Stimulated activated CD4-positive, alpha-beta T cell treated with anti-CD3 and anti-CD28 coated beads, Interleukin-4, amount 100 ng/mL, for 1 hour (primary cell): ENCODE measurements at places on chromosomes 16 and 17.
A peak's percentile ranks its signal among the peaks of the same experiment; 100 is the strongest.

- peak; percentile 41 for DNase-seq
Observed at GRCh38 chr17:44084131-44084538, 13.6 kb downstream of the G6PC3 start.

GRCh38 chr16:88731699-88732098, 25.4 kb downstream of the CTU2 start:
- DNase-seq: no peak

DNA sequence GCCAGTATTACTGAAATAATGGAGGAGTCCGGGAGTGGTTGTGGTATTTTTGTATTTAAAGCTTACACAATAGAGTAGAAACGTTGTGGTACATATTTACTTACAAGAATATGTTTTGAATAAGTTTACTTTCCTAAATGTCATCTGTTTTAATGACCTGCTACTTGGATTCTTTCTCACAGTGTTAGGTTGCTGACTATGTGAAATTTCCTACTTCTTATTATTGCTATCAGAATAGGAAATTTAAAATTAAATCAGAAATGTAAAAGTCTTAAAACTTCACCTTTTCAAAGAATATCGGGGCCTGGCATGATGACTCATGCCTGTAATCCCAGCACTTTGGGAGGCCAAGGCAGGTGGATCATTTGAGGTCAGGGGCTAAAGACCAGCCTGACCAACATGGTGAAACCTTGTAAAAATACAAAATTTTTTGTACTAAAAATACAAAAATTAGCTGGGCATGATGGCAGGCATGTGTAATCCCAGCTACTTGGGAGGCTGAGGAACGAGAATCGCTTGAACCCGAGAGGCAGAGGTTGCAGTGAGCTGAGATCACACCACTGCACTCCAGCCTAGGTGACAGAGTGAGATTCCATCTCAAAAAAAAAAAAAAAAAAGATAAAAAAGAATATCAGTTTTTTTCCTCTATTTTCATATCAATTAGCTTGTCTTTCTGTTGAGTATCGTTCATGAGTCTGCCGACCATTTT, 77.8 kb downstream of the VMP1 start:
- peak; percentile 9 for DNase-seq

DNA sequence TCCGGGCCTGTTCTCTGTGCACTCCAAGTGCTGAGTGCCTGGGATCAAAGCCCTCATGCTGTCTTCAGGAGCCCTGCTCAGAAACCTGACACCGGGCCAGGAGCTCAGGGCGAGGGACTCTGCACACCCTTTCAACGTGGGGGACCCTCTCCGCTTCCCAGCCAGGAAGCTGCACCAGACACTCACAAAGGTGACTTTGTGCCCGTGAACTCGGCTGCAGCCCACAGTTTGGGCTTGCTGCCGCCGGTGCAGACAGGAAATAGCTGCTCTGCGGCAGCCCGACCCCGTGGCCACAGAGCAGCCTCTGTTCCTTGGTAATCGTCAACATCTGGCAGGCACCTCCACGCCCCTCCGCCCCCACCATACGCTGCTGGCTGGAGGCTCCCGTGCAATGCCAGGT, 93.4 kb upstream of the METRNL start:
- DNase-seq: peak; percentile 37

- no peak for DNase-seq
Observed at GRCh38 chr17:42197564-42198156, 3.4 kb upstream of the GHDC start.

DNA sequence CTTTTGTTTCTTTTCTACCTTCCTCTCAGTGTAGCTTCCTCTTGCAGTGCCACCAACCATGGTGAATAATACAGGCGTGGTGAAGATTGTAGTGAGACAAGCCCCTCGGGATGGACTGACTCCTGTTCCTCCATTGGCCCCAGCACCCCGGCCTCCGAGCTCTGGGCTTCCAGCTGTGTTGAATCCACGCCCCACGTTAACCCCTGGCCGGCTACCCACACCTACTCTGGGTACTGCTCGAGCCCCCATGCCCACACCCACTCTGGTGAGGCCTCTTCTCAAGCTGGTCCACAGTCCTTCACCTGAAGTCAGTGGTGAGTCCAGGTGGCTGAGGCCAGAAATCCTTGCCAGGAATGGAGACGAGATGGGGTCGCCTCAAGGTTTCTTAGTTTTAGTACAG, 23.9 kb downstream of the SRCAP start:
- DNase-seq: no peak

GRCh38 chr16:5442054-5442453, 344.5 kb upstream of the EEF2KMT start:
- no peak for DNase-seq

GRCh38 chr17:32315171-32315570, 26.8 kb downstream of the C17orf75 start:
- no peak for DNase-seq

- DNase-seq: no peak
Observed at GRCh38 chr17:81060416-81060815, 25.5 kb downstream of the BAIAP2 start.

DNA sequence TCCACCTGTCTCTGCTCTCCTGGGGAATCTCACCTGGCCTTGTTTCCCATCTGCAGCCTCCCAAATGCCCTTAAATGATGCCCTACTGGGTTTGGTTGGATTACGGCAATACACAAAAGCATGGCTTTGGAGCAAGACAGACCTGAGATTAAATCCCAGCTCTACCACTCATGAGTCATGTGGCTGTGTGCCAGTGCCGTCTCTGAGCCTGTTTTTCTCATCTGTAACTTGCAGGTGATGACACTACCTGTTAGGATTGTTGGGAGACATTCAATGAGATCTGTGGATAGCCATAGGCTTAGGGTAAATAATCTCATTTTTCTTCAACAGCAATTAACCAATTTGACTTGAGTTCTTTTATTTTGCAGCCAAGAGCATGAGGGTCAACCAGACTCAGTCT, 240.3 kb downstream of the MAF start:
- DNase-seq: no peak

GRCh38 chr17:41178843-41179616, 1.0 kb upstream of the KRTAP4-2 start:
- DNase-seq: no peak

DNA sequence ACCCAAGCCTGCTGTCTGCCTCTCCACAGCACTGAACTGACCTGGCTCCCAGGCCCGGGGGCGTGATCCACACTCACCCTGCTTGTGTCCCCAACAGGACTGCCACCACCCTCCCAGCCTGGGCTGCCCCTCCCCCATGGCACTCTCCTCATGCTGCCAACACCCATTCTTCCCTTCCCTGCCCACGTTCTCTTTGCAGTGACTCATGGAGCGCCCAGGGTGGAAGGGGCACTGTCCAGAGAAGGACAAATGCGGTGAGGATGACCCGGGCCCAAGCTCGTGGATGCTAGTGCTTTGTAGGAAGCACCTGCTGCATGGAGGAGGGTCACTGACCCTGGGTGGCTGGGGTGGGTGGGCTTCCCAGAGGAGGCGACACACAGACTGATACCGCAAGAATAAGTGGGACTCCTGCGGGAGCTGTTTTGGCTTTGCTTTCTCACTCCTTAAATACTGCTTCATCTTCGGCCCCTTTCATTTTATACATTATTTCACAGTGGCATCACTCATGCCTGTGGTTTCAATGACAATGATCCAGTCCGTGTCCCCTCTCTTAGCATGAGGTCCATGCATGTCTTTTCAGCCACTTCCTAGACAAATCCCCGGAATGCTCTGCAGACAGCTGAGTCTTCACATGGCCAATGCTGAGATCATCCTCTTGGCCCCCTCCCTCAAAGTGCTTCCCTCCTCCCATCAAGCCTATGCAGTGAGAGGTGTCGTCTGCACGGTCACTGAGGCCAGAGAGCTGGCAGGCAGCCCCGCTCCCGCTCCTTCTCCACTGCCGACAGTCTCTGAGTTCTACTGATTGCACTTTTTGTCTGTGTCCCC, 17.6 kb downstream of the CDK5R1 start:
- DNase-seq: no peak

GRCh38 chr16:87161822-87162676, 155.1 kb downstream of the C16orf95 start:
- no peak for DNase-seq

- DNase-seq: no peak
Observed at GRCh38 chr16:4426021-4426684, 485 bp downstream of the DNAJA3 start.

DNA sequence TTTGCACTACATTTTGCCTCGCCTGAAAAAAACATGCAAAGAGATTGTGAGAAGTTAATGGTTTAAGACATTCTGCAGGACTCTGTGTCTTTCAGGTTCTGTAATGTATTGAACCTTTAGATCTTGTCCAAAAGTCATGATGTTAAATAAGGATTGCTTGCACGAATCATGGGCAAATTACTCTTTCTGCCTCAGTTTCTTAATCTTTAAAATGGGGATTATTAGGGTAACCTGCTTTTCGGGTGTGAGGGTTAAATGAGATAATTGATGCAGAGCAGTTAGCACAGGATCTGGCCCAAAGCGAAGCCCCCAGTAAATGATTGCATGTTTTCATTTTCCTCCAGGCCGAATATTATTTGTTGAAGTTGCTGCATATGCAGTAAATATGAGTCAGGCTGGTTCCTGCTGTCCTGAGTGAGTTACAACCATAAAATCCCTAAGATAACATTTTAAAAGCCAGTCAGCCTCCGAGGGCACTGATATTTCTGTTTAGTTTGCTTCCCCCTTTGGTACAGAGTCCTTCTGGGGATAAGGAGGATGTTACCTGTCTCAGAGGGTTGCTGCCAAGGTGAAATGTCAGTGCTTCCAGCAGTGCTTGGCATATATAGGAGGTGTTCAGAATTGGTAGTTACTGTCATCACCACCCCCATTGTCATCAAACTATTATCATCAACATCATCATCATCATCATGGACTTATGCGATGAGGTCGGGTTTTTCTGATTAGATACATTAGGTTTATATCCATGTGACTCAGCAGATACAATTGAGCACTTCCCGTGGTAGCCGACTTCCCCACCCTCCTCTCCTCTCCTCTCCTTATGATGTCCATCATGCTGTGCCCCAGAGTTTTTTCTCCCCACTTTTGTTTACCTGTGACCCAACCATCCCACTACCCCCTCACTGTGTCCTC, 20.6 kb upstream of the ARHGAP17 start:
- DNase-seq: no peak

- DNase-seq: no peak
Observed at GRCh38 chr17:4162775-4163466, 19.9 kb downstream of the CYB5D2 start.

GRCh38 chr16:29784157-29784556, 6.1 kb downstream of the ZG16 start:
- DNase-seq: peak; percentile 25

DNA sequence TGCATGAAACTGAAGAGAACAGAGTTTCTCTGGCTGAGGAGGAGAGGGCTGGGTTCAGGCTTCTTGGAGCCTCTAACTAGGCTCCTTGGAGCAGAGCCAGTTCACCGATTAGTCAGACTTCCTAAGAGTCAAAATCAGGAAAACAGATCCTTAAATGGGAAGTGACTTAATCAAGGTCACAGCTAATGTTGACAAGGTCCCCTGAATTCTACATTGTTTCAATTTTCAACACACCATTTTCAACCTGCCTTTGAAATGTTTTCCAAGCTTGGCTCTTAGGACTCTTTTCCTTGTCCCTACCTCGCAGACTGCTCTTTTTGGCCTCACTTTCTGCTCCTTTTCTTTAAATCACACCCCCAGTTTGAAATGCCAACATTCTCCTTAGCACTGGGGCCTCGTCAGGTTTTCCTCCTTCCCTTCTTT, 16.3 kb downstream of the MYL4 start:
- no peak for DNase-seq

DNA sequence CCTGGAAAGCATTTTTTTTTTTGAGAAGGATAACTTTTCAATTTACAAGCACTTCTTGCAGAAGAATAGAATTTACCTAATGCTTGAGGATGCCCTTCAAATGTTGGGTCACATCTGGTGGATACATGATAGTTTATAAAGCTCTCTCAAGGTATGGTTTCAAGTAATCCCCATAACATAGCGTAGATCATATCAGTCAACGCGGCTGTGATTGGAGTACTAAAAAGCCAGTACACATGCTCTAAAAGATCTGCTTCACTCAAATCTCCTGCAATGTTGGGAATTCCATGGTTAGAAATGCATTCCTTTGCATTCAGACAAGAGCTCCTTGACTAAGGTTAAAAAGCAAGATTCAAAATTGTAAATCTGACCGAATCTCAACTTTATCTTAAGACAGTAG, 3.9 kb upstream of the KCNJ16 start:
- no peak for DNase-seq

- DNase-seq: no peak
Observed at GRCh38 chr16:84380405-84380804, 12.1 kb downstream of the ATP2C2 start.

GRCh38 chr17:29180034-29180787, at the start of gene MYO18A:
TSS of gene MYO18A (minus strand) at chr17:29180398. CDS start at chr17:29166940, 13,458 bp downstream.
- DNase-seq: peak; percentile 83

DNA sequence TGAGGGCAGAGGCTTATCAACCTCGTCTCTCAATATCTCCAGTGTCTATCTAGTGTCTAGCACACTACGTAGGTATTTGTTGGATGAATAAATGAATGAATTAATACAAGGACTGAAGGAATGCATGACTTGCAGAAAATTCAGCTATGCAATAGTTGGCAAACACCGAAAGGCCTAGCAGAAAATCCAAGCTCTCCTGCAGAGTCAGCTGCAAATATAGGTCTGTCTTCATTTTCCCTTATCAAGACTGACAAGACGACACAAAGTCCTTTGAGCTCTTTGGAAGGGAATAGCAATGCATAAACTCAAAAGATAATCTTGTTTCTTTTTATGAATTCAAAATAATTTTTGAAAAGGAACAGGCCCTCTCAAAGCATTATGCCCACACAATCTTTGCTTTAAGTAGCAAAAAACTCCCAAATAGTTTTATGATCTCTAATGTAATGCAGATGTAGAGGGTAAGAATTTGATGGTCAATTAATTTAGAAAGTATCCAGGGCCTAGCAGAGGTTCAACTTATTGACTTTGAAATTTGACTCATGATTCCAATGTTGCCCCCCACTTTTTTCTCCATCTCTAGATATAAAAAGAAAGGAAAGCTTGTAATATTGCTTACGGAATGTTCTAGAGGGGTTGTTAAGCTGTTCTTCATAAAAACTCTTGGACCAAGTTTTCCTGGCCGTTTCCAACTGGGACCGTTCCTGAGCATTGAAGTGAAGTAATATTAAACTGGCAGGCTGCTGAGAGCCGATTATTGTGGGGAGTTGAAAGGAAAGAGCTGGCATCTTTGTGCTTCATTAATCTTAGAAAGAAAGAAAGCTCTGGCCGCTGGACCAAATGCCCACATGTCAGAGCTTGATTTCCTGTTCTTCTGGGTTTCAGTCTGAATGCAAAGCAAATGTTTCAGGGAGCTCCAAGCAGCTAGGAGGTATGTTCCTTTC, 227.3 kb downstream of the HS3ST3A1 start:
- DNase-seq: no peak

DNA sequence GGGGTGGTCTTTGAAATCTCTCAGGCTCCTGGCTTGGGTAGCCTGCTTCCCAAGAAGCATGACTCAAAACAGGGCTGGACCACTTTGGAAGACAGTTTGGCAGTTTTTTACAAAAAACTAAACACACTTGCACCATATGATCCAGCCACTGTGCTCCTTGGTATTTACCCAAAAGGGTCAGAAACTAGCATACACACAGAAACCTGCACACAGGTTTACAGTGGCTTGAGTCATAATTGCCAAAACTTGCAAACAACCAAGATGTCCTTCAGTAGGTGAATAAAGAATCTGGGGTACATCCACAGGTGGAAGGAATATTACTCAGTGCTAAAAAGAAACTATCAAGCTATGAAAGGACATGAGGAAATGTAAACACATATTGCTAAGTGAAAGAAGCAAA, 323.2 kb upstream of the CDH5 start:
- DNase-seq: no peak

GRCh38 chr17:56913353-56913866, 439 bp downstream of the TRIM25 start:
- DNase-seq: no peak
